ENCODE measurements at places on chromosomes 4 and X.

DNA sequence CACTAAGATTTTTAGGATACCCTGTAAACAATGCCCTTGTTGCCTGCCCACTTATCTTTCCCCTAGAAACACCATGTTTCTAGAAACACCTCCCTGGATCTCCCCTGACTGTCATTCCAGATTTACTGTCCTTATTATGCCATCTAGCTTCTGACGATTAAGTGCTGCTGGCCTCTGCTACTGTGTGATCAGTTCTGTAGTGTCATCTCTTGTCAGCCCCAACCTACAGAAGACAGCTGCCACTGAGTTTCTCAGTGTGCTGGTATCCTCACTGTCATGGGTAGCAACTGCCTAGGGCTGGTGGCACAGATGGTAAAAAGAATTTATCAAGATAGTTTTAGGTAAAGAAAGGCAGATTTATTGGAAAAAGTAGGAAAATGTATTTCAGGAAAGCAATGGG is 68.7 kb upstream of the WWC2 start:
- DNase-seq: peak; percentile 21

- no peak for DNase-seq
Observed at GRCh38 chrX:63959975-63960374, 175.0 kb upstream of the ARHGEF9 start.

- no peak for DNase-seq
Observed at GRCh38 chrX:24133312-24133711, 16.2 kb upstream of the ZFX start.

- no peak for DNase-seq
Observed at GRCh38 chr4:88807499-88807898, 109.9 kb upstream of the NAP1L5 start.

- no peak for DNase-seq
Observed at GRCh38 chrX:79035421-79035820, 90.2 kb downstream of the P2RY10 start.

DNA sequence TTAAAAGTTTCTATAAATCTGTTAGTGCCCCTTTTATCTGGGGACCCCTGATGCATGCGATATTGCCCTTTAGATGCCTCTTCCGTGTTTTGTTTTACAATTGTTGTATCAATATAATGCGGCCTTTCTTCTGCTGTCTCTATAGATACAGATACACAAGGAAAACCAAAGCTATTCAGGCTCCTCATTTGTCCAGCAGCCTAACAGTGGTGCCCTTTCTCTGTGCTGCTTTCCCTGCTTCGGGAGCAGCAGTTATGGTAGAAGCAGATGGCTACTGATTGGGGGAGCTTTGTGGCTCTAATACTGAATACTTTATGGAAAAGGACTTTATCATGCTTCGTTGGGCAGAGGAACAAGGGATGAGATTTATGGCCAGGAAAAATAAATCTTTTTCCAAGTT is 10.6 kb upstream of the PRDM8 start:
- peak; percentile 51 for DNase-seq

DNA sequence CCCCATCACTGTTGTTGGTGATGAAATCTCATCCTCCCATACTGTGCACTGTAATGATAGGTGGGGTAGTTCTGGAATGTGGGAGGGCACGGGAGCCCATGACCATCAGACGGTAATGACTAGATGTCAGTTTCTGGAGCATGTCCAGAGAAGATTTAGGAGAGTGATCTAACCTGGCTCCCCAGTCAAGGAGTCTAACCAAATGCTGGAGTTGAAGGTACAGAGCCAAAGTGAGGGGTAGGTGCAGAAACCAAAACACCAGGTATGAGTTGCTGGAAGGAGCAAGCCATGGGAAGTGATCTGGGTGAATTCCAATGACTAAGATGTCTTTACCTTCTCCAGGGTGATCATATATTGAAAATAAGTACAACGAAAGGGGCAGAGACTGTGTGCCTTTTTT is 296.9 kb downstream of the INPP4B start:
- no peak for DNase-seq

DNA sequence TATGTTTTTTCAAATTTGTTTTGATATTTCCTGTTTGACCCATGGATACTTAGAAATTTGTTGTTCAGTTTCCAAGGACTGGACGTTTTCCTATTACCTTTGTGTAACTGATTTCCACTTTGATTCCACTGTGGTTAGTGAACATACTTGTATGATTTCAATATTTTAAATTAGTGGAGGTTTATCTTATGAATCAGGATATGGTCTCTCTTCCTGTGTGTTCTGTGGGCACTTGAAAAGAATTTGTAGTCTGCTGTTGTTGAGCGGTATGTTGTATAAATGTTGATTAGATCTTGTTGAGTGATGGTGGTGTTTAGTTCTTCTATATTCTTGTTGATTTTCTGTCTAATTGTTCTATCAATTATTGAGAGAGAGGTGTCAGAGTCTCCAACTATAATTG is 21.2 kb upstream of the LAMTOR3 start:
- DNase-seq: no peak

GRCh38 chr4:11634283-11634682 is 205.6 kb upstream of the HS3ST1 start:
- no peak for DNase-seq

DNA sequence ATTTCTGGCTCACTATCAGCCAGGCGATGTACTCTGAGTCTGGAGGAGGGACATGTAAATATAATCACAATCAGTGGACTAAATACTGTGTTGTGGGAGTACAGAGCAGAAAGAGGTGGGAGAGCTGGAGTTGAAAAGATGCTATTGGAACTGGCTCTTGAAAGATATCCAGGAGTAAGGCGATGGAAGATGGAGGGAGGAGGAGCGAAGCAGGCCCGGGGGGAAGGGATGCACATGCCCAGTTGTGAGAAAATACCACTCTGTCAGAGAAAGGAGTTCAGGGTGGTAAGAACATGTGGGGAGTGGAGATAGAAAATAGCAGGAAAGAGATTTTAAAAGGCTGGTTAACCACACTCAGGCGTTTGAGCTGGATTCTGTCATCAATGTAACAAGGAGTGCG is 216.9 kb upstream of the ETNPPL start:
- no peak for DNase-seq
